ENCODE measurements at places on chromosomes 12 and 14.

DNA sequence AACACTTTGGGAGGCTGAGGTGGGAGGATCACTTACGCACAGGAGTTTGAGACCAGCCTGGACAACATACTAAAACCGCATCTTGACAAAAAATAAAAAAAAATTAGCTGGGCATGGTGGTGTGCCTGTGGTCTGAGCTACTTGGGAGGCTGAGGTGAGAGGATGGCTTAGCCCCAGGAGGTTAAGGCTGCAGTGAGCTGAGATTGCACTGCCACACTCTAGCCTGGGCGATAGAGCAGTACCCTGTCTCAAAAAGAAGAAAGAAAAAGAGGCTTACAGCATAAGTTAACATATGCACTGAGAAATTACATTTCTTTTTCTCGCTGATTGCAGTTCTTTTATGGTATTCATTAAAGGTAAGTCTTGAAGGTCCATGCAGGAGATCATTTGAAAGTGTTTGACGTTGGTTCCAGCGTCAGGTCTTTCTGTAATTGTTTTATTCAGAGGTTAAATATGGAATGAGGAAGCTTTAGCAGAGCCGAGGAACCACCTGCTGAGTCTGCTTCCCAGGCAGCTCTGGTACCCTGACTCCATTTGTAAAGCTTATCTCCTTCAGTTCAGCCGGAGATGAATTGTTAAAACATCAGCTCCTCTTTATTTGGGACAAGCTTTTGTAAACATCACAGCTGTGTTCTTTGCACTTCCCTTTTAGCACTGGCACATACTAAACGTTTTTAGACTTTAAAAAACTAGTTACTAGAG lies 18.5 kb downstream of the SFSWAP start:
- H3K27me3 ChIP-seq: no peaks in the 10 kb centered on the region
- no peak for DNase-seq
- no peaks in the 10 kb centered on the region for H3K36me3 ChIP-seq
- H3K27ac ChIP-seq: no peak overlapping the region

DNA sequence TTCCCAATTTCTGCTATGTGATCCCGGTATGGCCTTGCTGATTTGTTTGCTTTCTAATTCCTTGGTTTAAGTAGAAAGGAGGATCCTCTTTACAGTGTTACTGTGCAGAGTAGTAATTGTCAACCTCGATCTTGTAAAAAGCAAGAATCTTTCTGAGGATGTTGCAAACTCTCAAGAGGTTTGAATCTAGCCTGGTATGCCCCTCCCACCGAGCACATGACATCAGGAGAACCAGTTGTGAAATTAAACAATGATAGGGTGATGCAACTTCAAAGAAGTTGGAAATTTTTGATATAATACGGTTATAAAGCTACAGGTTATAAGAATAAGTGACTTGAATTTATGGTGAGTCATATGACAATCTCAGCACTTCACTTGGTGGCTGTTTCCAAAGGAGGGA lies 35.0 kb upstream of the FUT8 start:
- H3K4me1 ChIP-seq: no peaks in the 10 kb centered on the region
- H3K4me3 ChIP-seq: no peak overlapping the region
- H3K36me3 ChIP-seq: no peaks in the 10 kb centered on the region
- H3K27me3 ChIP-seq: no peaks in the 10 kb centered on the region

DNA sequence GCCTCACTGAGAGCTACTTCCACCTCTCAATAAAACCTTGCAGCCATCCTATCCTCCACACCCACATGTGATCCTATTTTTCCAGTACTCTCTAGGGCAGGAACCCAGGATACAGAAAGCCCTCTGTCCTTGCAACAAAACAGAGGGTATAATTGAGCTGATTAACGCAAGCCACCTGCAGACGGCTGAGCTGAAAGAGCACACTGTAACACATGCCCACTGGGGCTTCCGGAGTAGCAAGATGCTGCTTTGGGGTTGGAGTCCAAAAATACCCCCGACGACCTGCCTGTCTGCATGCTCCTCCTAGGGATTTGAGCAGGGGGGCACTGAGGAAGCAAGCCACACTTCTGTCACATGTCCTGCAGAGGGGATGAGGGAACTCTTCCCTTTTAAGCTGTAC lies 401.1 kb upstream of the FOXG1 start:
- no peaks in the 10 kb centered on the region for H3K36me3 ChIP-seq
- no peak overlapping the region for H3K27ac ChIP-seq
- DNase-seq: no peak
- no peaks in the 10 kb centered on the region for H3K4me1 ChIP-seq
- no peak overlapping the region for H3K4me3 ChIP-seq
- no peaks in the 10 kb centered on the region for H3K27me3 ChIP-seq

DNA sequence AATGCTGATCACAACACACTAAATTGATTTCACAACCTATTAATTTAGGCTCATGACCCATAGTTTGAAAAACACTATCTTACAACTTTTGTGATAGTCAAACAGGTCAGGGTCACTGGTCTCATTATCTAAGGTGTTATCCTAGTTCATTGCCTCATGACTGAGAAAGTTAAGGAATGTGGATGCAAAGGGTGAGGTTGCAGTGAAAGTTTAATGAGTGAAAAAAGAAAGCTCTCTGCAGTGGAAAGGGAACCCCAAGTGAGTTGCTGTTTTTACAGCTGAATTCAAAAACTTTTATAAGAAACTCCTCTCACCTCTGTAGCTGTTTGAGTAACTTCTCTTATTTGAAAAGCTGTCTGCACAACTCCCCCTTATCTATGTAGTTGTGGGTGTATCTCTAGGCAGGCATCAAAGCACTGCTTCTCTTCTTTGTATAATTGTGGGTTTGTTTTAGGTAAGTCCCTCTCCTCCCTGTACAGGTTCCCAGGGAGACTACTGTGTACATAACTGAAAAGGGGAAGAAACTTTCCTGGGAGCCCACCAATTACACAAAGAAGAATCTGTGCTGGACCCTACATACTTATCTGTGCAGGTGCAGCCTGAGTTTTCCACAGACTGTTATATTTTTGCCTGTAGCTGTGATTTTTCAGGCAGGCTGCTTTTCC lies 18.9 kb downstream of the DNAL1 start:
- no peaks in the 10 kb centered on the region for H3K27me3 ChIP-seq
- no peaks in the 10 kb centered on the region for H3K4me1 ChIP-seq
- no peak overlapping the region for H3K27ac ChIP-seq
- no peaks in the 10 kb centered on the region for H3K36me3 ChIP-seq

- H3K36me3 ChIP-seq: peaks cover 4% of the 10 kb centered on the region
- H3K27ac ChIP-seq: no peak overlapping the region
- H3K4me3 ChIP-seq: no peak overlapping the region
- no peaks in the 10 kb centered on the region for H3K27me3 ChIP-seq
Measured at GRCh38 chr14:102499401-102500157, 10.0 kb downstream of the ANKRD9 start.
